ENCODE measurements at places on chromosomes 7 and 10.

DNA sequence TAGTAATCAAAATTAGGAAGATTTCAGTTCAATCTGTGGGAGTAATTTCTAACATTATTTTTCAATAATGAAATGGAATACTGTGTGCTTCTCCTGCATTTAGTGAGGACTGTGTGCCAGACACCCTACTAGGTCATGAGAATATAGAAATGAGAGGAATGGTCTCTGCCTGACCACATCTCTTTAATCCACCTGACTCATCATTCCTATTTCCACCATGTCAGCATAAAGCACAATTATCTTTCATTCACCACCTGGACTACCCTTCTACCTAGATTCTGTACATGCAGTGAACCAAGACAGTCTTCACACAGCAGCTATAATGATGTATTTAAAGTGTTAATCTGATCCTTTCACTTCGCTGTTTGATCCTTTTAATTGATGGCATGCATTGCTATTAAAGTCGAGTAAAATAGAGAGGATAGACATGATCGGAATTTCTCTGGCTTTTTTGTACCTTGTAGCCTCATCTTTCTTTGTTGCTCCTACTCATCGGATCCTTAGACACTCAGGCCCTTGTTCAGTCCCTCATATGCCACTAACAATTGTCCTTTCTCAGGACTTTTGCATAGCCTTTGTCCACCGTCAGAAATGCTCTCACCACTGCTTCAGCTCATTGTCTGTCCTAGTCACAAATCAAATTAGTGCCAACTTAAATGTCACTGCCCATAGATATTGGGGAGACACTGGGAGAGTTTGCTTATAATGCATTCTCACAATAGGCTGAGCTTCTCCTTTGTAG lies 1037.1 kb downstream of the REEP3 start:
- no peak for DNase-seq

GRCh38 chr10:110818311-110819256 lies 53.1 kb upstream of the PDCD4 start:
- DNase-seq: no peak

DNA sequence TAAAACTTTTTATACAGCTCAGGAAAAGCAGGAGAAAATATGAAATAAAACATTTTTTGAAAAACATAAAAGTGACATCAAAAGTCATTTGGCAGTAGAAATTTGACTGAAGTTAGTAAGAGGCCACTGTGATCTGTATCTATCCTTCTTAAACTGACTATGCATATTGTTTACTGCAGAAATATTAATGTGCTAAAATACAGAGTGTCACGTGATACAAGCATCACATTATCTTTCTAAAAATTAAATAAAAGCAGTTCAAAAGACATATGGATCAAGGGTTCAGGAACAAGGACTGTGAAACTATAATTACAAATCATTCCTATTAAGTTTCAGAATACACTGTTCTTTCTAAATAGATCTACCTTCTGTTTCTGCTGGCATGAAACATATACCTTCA lies 33.7 kb downstream of the PARP12 start:
- no peak for DNase-seq

- DNase-seq: no peak
These were observed 1.7 kb upstream of the FUOM start for GRCh38 chr10:133359554-133359971.

DNA sequence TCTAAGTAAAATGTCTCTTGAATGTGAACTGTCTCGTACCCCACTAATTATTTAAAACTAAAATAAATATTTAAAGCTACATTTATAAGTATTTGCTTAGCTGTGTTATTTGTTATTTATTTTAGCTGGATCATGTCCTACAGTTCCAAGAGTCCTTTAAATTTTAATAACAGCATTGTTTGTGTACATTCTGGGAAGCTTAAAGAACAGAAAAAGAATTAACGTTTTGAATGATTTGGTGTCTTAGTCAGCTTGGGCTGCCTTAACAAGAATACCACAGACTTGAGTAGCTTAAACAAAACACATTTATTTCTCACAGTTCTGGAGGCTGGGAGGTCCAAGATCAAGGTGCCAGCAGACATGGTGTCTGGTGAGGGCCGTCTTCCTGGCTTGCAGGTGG lies 107.4 kb downstream of the ITIH5 start:
- no peak for DNase-seq

DNA sequence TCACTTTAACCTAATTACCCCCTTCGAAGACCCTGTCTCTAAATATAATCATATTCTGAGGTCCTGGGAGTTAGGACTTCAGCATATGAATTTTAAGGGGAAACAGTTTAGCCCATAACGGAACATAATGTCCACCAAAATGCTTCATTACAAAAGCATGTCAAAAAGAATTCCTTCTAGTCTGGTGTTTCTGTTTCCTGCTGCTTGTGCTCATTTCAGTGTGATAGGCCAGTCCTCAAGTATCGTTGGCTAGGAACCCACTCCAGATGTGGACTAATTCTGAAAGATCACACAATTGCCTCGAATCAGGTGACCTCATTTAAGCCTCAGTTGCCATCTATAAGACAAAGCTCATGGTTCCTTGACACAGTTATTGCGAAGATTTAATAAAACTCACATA lies 29.6 kb downstream of the INPP5F start:
- DNase-seq: no peak
